ENCODE measurements at places on chromosomes 6 and 20.

GRCh38 chr6:134249759-134250602 lies 67.9 kb downstream of the SGK1 start:
- peak; percentile 47 for DNase-seq

- no peak for DNase-seq
Observed at GRCh38 chr6:116412270-116412669, 41.5 kb downstream of the DSE start.

DNA sequence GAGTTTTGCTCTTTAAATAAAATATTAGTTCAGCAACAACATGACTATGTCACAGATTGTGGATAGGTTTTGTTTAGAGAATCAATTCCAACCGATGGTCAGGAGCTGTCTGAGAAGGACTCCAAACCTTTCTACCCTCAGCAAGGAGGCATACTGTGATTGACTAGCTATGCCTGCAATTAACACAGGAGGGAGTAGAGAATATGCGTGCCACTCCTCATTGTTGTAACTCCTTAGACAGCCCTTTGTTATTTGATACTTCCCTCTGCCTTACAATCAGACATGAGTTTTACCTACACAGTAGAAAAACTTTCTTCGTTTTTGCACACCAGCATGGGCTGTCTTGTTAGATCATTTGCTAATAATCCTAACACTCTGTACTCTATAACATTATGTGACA lies 796.5 kb downstream of the PRIM2 start:
- no peak for DNase-seq

DNA sequence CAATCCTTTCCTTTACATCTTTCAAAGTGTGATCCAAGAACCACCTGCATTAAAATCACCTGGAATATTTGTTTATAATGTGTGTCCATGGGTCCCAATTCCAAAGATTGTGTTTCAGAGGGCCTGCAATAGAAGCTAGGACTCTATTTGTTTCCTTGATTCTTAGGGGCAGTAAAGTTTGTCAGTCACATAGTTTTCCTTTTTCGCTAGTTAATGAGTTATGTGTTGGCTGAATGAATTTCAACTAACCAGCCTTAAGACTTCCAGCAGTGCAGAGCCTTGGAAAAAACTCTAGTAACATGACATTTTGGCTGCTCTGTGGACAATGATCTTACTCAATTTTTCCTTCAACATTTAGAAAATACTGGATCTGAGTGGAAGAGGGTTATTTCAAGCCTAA lies 11.3 kb downstream of the FAM217A start:
- DNase-seq = no peak

Data from pons (tissue), 1 donor.